ENCODE measurements at places on chromosomes 11 and 22. TPM values are rescaled to one million over a fixed set of nuclear protein-coding genes. Genes with fewer than 3 reads are reported as not detected.

DNA sequence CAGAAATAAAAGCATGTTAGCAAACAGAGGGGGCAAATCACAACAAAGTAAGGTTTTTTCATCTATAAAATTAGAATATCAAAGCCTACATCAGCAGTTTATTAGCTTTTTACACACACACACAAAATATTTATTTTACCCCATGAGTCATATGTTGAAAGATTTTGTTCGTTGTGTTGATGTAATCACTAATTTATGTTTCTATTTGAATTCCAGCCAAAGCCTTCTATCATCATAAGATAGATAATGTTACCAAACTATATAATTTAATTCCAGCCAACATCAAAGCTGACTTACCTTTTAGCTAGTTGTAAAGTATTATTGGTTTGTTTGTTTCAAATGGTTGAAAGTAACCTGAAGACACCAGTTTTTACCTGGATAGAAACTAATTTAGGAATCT, 458.0 kb upstream of the ARHGAP42 start:
- no peak for DNase-seq

GRCh38 chr11:132632641-132633124, 899.6 kb downstream of the OPCML start:
- DNase-seq: no peak

- no peak for DNase-seq
These were observed 24.6 kb downstream of the ATG16L2 start for GRCh38 chr11:72838691-72839305.

DNA sequence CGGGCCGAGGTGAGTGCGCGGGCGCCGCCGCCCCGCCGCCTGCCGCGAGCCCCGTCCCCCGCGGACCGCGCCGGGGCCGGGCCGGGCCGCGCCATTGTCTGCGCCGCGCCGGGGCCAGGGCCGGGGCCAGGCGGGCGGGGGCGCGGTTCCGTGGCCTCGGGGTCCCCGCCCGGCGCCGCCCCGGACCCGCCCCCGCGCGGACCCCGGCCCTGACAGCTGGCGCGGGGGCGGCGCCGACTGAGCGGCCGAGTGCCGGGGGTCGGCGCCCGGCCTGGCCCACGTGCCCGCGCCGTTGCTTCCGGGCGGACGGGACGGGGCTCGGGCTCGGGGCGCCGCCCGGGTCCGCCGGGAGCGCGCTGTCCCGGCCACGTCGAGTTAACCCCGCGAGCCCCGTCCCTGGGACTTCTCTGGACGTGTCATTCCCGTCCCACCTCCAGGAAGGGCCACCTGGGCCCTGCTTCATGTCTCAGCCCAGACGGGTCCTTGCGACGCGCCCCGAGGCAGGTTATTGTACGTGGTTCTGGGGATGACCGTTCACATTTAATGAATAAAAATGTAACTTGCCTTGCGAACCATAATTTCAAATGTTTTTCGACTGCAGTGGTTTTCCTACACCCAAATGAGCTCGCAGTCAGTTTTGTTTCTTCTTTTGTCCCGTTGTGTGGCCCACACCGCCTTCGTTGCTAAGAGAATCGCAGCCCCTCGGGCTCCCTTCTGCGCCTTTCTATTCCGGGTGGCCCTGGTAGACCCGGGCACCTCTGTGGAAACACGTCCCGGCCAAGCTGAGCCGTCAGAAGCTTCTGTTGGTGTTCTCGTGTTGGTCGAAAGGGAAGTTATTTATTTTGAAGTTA, 562 bp downstream of the ZBED4 start:
- DNase-seq: peak; percentile 43

DNA sequence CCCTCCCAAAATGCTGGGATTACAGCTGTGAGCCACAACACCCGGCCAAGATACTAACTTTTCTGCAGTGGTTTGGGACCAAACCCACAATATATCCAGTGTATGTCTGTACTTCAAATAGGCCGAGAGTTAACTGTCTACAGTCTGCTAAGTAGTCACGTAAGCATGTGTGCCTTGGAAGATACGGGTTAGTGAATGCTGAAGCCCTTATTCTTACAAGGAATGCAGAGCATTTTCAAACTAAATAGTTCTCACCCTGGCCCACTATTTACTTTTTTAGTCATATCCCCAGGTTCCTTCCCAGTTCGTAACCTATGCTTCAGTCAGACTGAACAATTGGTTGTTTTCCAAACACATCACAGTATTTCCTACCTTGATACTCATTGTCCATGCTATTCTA, 176.0 kb downstream of the WNT11 start:
- no peak for DNase-seq

- DNase-seq: peak; percentile 11
These were observed 73.4 kb downstream of the MYEOV start for GRCh38 chr11:69367211-69367964.

- DNase-seq: no peak
These were observed 97.9 kb downstream of the WNT7B start for GRCh38 chr22:45878901-45879551.

DNA sequence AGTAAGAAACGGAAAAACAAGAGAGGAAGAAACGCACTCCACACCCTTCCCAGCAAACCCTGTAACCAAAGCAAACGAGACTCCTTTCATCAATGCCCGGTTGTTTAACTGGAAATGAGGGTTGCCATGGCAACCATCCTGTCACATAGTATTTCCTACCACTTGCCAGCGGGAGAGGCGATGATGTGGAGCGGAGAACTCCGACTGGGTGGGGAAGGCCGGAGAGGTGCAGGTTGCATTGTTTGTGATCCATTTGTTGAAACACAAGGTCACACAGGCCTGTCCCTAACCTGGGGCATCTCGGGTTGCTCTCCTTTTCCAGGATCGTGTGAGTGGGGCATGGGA, 609.9 kb downstream of the BUD13 start:
- DNase-seq: peak; percentile 28

DNA sequence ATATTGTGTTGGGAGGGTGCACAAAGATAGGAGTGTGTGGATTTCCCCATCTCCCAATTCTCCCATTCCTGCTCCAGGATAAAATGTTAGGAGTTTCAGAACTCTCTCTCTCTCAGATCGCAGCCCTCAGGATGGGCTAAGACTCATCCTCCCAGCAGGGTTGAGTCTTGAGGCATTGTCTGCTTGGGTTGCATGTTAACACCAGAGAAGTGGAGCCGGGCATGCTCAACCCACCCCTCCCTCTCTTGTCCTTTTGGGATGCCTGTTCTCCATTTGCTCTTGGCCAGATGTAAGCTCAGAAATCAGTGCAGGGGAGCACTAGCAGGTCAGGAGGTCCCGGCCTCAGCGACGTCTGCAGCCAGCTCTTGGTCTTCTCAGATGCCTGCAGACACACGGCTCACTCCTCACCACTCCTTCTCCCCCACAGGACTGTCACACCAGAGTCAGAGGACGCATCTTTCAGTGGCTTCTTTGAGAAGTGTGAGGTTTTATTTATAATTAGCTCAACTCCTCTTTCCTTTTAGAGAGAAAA, 1456.5 kb downstream of the TBC1D22A start:
- DNase-seq: peak; percentile 3

- no peak for DNase-seq
These were observed 44.3 kb downstream of the THAP12 start for GRCh38 chr11:76336597-76336996.

- DNase-seq: no peak
These were observed 10.5 kb upstream of the CDKN1C start for GRCh38 chr11:2896047-2896446.

The APOBEC3A gene
- not detected for total RNA-seq

All from testis (tissue), 5 donors.